Inflammatory macrophage (primary cell): ENCODE measurements at places on chromosomes 1 and 21.
A peak's percentile ranks its signal among the peaks of the same experiment; 100 is the strongest.

GRCh38 chr1:151993084-151993733 is 450 bp downstream of the S100A10 start:
- peak; percentile 57 for DNase-seq

DNA sequence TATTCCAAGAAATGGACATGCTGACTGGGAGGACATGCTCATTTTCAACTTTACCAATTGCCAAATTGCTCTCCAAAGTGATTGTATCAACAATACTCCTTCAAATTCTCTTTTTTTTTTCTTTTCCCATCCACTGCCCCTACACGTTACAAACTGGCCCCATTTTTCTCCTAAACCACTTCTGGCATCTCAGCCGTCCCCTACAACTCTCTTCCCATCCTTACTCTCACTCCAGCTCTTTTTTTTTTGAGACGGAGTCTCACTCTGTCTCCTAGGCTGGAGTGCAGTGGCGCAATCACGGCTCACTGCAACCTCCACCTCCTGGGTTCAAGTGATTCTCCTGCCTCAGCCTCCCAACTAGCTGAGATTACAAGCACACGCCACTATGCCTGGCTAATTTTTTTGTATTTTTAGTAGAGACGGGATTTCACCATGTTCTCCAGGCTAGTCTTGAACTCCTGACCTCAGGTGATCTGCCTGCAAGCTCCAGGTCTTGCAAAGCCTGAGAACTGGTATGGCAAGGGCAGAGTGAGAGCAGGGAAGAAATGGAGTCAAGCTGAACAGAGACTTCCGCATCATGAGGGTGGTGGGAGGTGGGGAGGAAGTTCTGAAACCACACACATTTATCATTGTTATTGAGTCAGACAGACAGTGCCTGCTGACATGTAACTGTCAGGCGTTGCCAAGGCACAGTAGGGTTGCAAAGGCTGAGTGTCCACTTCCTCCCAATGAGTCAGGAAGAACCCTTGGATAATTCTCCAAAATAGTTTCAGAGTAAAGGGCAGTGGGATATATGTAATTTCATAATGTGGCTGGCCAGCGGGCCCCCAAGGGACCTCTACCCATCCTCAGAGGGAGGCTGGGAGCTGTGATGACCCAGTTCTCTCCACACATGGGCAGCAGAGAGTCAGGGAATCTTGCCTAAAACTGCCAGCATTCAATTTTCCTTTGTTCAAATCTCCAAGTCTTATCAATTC is 17.4 kb downstream of the CELA3A start:
- DNase-seq = peak; percentile 98

DNA sequence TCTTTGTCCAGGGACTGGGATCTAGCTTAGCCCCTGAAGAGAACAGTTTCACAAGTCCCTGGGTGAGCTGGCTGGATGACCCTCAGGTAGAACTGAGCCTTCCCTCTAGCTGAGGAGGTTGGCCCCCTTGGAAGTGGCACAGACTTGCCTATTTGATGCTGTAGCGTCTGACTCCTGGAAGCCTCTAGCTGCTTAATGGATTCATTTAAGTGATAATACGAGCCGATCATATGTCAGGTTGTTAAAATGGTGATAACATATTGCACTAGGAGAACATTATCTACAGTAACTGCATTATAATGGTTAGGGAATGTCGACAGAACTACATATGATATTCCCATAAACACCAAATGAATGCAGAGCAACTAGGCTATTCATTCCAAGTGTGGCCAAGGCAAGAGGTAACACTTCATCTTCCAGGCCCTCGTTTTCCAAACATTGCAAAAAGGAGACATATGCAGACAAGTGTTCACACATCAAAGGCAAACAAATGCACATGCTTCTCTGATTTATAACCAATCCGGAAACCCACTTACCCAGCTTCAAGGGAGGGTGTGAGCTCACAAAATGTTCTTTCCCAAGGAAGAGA is 340.1 kb upstream of the PLXNA2 start:
- DNase-seq = no peak

GRCh38 chr1:167849666-167850065 is 64.3 kb downstream of the ADCY10 start:
- DNase-seq = no peak

- DNase-seq = no peak
Observed at GRCh38 chr1:21872445-21873079, 60.5 kb downstream of the LDLRAD2 start.

GRCh38 chr1:183635099-183635605 is 431 bp downstream of the ARPC5 start:
- DNase-seq = peak; percentile 41

- DNase-seq = no peak
Observed at GRCh38 chr1:23679815-23680214, 11.8 kb upstream of the RPL11 start.

DNA sequence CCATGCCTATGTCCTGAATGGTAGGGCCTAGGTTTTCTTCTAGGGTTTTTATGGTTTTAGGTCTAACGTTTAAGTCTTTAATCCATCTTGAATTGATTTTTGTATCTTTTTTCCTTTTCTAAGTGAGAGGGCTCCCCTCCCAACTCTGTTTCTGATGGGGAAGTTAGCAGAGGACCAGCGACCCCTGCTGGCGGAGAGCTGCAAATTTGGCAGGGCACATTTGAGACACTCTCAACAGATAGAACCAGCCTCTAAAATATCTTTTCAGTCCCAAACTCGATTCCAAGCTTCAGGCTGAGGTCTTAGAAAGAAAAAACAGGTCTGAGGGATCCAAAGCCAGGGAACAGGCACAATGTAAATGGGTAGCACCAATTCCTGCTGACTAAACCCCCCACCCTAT is 32.5 kb downstream of the LRRC3 start:
- peak; percentile 41 for DNase-seq

DNA sequence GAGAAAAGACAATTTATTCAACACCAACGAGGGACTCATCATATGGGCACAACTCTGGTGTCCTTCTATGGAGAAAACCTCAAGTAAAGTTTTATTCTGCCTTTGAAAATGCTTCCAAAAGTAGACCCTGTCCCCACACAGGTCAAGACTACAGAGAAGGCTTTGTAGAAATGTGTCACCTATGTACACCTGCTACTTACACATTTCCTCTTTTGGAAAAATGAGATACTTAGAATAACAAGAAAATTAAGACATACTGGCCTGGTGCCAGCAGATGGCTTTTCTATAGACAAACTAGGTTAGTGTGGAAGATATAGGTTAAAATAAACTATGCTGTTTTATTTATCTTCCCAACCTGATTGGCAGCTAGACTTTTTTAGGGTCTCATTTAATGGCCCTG is 13.6 kb downstream of the POGK start:
- no peak for DNase-seq

GRCh38 chr1:23451441-23451840 is 26.9 kb upstream of the TCEA3 start:
- no peak for DNase-seq

- DNase-seq = no peak
Observed at GRCh38 chr1:72003092-72003491, 279.2 kb downstream of the NEGR1 start.

GRCh38 chr1:168734271-168734670 is 5.3 kb upstream of the DPT start:
- DNase-seq = no peak

- no peak for DNase-seq
Observed at GRCh38 chr21:35510294-35510693, 461.2 kb upstream of the RUNX1 start.

DNA sequence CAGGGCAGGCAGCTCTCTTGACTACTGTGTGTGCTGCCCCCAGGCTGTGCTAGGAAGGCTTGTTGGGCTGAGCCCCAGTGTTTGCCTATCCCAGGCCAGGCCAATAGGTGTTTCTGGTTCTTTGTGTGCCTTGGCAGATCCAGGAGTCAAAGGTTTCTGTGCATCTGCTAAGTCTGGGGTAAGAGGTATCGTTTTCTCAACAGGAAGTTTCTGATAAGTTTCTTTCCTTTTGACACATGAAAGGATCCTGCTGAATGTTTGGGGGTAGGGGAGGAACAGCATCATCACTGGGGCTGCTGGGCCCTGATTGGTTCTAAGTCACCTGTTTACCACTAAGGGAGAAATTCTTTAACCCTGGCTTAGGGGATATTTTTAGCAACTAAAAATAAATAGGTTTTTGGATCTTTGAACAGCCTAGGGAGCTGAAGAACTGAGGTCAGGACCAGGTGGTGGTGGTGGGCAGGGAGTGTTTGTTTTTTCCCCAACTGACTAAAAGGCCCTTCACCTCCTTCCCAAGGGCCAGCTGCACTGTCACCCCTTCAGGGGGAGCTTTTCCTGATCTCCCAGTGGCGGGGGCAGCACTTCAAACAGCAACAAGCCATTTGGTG is 85.1 kb downstream of the KCNN3 start:
- DNase-seq = no peak

DNA sequence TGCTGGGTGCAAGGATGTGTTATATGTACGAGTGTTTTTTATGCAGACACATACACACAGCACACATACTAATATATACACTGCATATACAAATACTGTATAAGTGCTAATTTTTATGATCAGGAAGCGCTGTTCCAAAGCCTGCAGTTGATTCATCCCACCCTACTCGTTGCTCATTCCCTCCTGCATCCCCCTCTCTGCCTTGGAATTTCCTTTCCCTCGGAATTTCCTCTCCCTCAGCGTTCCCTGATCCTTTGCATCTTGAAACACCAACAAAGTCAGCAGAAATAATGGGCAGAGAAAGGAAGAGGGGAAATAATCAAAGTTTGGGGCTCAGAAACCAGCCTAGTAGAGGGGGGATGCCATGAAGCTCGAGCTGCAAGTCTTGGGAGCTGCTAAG is 98.9 kb downstream of the CSMD2 start:
- DNase-seq = no peak
